BJ (cell line): ENCODE measurements at places on chromosomes 13 and 19.

- no peak for DNase-seq
These were observed 1004.1 kb upstream of the PCDH9 start for GRCh38 chr13:68234274-68234673.

DNA sequence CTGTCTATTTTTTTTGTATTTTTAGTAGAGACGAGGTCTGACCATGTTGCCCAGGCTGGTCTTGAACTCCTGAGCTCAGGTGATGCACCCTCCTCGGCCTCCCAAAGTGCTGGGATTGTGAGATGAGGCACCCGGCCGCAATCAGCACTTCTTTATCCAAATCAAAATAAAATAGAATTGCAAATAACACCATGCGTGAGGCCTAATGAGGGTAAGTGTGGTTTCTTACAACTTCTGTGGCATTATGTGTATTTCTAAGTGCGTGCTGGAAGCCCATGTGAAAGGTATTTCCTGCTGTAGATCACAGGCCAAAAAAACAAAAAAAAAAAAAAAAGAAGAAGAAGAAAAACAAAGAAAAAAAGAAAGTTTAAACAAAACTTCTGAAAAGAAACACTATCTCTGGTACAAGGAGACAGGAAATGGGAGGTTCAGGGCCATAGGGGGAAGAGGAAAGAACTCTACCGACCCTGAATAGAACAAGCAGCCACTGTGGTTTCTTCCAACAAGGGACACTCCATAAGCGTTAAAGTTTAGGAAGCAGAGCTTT, 3.0 kb upstream of the GRAMD1A start:
- no peak for DNase-seq

- no peak for DNase-seq
These were observed 9.9 kb downstream of the ZIC5 start for GRCh38 chr13:99961636-99962035.

DNA sequence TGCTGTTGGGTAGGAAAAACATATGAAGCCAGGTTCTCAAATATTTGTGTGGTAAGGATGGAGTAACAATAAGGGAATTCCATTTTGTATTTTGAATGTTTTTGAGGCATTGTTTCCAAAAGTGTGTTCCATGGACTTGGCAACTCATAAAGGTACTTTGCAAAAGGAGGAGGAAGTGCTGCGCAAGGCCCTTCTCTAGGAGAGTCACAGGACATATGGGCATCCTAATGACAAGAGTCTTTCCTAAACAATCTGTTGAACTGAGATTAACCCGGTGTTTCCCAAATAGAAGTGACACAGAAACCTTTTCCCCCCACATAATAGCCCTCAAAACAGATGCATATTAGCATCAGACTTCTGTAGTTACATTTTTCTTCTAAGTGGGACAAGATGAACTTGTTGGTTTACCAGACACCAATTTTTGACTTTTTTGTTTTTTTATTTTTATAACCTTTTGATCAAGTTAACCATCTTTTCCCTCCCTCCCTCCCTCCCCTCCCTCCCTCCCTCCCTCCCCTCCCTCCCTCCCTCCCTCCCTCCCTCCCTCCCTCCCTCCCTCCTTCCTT, 209.3 kb downstream of the PCCA start:
- no peak for DNase-seq

GRCh38 chr13:33855371-33855895, 37.5 kb downstream of the RFC3 start:
- DNase-seq = no peak

DNA sequence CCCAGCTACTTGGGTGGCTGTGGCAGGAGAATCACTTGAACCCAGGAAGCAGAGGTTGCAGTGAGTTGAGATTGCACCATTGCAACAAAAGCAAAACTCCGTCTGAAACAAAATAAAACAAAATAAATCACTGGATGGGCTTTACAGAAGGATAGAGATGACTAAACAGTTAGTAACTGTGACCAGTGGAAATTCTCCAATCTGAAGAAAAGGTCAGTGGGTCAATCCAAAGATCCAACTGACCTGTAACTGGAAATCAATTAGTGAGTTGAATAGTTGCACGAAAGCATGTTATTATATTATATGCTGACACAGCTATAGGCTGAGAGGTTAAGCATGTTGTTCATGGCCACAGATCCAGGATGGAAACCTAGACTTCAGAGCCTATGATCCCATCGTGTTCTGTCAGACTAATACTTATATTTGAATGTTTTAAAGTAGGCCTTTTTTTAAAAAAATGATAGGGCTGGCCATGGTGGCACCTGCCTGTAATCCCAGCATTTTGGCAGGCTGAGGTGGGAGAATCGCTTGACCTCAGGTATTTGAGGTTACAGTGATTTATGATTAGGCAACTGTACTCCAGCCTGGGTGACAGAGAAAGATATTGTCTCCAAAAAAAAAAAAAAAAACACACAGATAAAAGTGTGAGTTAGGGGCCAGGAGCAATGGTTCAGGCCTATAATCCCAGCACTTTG, 1.4 kb downstream of the ECH1 start:
- no peak for DNase-seq

DNA sequence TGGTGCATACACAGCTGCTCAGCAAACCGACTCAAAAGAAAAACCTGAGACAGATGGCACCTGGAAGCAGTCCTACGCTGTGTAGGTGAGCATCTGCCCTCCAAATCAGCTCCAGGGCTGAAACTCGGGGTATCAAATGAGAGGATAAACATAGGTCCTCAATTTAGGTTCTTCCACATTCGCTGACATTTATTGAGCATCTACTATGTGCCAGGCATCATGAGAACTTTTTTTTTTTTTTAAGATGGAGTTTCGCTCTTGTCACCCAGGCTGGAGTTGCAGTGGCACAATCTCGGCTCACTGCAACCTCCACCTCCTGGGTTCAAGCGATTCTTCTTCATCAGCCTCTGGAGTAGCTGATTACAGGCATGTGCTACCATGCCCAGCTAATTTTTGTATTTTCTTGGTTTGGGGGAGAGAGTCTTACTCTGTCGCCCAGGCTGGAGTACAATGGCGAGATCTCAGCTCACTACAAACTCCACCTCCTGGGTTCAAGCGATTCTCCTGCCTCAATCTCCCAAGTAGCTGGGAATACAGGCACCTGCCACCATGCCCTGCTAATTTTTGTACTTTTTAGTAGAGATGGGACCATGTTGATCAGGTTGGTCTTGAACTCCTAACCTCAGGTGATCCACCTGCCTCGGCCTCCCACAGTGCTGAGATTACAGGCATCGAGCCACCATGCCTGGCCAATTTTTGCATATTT, 13.4 kb downstream of the QPCTL start:
- no peak for DNase-seq
